Esophagus mucosa (tissue), 1 donor: ENCODE measurements at places on chromosomes 1 and 21.

DNA sequence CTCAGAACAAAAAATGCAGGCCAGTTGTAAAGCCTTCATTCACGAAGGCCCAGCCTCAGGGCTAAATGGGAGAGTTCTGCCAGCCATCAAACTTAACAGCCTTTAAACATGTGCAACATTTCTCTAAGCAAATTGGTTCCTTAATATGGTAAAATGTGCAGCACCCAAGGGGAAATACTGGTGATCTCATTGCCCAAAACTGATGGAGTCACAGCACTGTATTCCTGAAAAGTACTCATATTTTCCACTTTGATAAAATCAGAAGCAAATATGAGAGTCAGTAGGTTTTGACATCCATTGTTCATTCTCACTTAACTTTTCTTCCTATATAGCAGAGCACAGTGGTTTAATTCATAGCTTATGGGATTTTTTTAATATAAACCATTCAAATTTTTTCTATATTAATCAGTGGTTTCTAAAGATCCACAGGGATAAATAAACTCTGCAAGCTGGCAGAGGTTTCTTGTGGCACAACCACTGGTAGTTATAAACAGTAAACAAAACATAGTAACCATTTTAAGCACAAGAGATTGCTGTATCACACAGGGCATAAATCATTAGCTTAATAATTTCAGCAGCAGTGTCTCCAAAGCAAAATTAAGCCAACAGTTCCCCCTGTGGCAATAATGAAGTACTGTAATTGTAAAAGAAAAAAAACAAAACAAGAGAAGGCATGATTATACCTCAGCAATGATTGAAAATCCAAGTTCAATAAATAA is 106.9 kb upstream of the LYPLAL1 start:
- no peak for ATAC-seq

GRCh38 chr1:3732434-3733093 is 19.7 kb upstream of the CCDC27 start:
- no peak for ATAC-seq

GRCh38 chr1:173190101-173190936 is 16.8 kb downstream of the TNFSF4 start:
- ATAC-seq, result peak; percentile 94

DNA sequence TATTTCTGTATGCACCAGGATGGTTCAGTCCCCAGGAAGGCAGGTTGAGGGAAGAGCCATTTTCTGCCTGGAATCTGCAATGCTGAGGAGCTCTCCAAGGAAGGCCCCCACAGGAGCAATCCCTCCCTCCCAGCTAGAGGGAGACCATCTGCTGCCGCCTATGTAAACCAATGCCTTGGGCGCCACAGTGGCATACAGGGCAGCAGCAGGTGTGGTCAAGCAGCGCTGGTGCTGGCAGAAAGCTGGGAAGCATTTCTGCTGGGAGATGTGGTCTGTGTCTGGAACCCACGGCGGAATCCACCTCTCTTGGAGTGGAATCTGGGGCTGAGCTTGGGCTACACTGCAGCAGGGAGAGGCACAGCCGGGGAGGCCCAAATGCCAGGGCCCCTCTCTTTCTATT is 283.3 kb downstream of the RRAGC start:
- no peak for ATAC-seq

DNA sequence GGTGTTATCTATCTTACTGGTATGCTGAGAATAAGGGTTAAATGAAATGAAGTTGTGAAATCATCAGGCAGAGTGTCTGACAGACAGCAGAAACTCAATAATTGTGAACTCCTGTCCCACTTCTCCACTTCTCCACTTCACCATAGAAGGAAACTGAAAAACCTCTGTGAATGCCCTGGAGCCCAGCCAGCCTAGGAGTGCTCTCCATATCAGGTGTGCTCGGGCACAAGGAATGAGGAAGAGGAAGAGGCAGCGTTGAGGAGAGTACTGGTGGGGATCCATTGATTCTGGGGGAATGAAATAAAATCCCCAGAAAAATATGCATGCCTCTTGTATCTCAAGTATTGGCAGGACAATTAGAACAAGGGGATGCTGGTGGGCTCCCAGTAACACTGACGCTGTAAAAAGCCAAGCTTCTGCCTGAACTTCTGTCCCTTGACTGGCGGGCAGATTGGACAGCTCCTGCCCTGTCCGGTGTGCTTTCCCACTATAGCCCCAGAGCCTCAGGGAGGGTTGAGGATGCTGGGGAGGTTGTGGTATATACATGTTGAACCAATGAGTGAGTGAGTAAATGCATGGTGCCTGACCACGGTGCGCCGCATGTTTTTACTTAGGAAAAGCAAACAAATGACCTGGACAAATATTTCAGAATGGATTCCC is 47.7 kb downstream of the NMNAT2 start:
- ATAC-seq, result no peak

- ATAC-seq, result no peak
Observed at GRCh38 chr1:7561936-7562728, 209.0 kb upstream of the VAMP3 start.

GRCh38 chr21:25934771-25935224 is 200.0 kb downstream of the GABPA start:
- ATAC-seq, result peak; percentile 93

- no peak for ATAC-seq
Observed at GRCh38 chr1:247574664-247575063, 13.5 kb upstream of the OR2G2 start.

- peak; percentile 50 for ATAC-seq
Observed at GRCh38 chr1:204077979-204078696, 5.2 kb downstream of the SOX13 start.

- ATAC-seq, result no peak
Observed at GRCh38 chr1:19110257-19110927, 99.7 kb downstream of the UBR4 start.

GRCh38 chr1:110176299-110176956 is 26.1 kb downstream of the SLC6A17 start:
- ATAC-seq, result peak; percentile 21

DNA sequence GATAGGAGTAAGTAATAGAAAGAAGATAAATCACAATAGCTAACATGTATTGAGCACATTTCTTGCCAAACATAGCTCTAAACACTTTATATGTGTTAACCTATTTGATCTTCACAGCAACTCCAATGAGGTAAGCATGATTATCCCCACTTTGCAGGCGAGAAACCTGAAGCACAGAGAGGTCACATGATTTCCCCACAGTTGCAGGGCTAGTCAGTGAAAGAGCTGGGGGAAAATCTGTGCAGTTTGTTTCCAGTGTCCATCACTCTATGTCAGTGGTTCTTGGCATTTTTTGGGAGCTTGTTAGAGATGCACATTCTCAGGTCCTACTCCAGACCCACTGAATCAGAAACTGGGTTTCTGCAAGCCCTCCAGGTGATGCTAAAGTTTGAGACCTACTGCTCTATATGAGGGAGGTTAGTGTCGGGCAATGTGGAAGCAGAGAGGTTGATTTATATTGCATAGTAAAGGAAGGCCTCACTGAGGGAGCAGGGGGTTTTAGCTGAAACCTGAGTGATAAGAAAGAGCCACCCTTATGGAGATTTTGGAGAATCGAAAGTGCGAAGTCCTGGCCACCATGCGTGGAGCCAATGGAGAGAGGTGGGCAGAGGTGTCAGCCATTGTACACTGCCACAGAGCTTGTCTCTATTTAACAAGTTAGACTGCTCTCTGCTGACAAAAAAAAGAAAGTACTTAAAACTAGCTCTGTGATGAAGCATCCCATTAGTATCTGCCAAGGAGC is 20.9 kb downstream of the MCOLN3 start:
- peak; percentile 49 for ATAC-seq

DNA sequence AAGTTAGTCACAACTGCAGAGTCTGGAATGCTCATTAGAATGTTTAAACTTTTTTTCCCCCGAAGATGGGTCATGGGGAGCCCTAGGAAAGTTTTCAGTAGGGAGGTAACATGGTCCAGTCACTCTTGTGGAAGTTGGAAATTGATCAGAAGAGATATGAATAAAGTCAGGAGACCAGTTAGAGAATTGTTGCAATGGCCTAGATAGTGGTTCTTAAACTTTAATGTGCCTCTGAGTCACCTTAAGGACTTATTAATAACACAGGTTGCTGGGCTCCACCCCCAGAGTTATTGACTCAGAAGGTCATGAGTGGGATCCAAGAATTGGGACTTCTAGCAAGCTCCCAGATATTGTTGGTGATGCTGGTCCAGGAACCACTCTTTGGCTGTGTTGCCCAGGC is 3.2 kb upstream of the TFAP2E start:
- no peak for ATAC-seq

- no peak for ATAC-seq
Observed at GRCh38 chr1:243924188-243924587, 74.1 kb upstream of the AKT3 start.

DNA sequence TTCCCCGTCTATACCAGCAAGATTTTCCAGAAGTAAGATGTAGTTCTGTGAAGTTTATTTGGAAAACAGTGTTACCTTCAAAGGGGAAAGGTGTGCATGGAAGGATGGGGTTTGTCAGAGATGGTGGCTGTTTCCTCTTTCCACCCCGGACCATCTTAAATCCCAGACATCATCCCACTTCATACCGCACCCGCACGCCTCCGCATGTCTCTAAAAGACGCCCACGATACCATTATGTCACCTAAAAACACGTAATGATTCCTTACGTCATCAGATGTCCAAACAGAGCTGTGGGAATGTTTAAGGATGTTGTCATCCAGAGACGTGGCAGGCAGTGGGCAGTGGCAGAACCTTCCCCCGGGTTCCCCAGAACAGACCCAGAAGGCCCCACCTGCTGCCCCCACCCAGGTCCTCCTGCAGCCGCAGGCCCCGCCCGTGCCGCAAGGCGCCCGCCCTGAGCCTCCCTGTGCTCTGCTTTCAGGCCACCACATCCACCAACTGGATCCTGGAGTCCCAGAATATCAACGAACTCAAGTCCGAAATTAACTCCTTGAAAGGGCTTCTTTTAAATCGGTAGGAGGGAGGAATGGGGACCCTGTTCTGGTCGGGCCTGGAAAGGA is 152.2 kb downstream of the PEX14 start:
- no peak for ATAC-seq

DNA sequence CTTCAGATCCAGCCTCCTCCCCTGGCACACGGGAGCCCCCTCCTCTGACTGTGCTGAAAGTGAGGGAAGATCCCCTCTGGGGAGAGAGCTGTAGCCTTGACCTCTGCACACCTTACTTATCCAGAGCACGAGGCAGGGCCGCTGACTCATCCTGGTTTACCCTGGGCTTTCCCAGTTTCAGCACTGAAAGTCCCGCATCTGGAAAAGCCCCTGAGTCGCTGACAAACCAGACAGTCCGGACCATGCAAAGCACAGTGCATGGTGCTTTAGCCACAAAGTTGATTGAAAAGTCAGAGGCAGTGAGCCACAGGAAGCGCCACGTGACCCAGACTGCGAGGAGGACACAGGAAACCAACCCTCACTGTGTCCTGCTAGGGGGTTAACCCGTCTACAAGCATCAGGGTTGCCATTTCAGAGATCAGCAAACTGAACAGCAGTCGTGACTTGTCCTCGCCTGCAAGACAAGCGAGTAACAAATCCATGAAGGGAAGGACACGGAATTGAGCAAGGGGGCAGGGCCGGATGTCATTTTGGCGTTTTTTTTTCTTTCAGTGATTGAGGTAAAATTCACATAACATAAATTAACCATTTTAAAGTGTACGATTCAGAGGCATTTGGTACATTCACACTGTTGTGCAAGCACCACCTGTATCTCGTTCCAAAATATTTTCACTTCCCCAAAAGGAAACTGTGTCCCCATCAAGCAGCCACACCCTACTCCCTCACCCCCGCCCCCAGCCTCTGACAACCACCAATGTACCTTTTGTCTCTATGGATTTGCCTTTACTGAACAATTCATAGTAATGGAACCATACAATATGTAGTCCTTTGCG is 19.9 kb upstream of the IFNGR2 start:
- peak; percentile 77 for ATAC-seq

DNA sequence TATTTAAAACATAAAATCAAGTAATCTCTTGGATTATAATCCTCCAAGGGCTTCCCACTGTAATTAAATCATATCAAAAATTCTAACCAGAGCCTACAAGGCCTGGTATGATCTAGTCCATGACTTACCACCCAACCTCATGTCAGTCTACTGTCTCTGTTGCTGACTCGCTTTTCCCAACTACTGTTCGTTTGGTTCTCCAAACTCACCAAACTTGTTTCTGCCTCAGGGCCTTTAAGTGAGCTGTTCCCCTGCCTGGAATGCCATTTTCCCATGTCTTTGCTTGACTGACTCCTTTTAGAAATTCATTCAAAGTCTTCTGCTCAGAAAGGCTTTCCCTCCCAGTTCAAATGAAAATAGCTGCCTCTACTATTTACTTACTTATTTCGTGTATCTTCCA is 95.9 kb downstream of the ZC3H11B start:
- no peak for ATAC-seq

DNA sequence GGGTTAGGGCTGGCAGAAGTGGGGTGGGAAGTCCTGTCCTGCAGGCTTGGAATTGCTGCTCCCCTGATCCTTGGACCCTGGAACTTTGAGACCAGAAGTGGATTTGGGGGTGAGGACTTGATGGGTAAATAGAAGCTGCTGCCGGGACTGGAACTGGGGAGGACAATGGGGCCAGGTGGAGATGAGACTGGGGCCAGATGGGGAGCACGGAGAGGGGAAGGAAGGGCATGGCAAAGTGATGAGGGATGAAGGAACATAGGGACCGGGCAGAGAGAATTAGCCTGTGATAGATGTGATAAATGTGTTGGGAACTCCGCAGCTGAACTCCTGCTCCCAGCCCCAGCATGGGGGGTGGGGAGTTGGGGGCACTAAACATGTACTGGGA is 637 bp downstream of the NHLH1 start:
- no peak for ATAC-seq

- ATAC-seq, result no peak
Observed at GRCh38 chr1:191695865-191696264, 462.4 kb upstream of the RGS18 start.

DNA sequence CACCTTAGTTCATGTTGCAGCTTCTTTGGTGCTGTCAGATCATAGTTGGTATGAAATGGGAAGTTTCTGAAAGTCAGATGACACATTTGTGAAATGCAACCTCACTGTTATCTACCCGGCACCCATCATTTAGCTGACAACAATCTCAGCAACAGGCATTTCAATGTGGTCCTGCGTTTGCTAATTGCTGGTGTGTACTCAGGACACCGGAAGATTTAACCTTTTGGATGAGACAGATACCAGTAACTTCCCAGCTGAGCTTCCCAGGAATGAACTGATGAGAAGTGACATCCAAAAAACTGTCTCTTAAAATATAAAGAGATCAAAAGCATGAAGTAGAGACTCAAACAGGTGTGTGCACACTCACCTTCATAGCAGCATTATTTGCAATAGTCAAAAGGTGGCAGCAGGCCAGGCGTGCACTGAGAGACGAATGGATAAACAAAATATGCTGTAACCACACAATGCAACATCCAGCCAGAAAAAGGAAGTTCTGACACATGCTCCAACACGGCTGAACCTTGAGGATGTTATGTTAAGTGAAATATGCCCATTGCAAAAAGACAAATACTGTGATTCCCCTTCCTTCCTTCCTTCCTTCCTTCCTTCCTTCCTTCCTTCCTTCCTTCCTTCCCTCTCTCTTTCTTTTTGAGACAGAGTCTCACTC is 7.9 kb upstream of the CLDN14 start:
- ATAC-seq, result peak; percentile 66

DNA sequence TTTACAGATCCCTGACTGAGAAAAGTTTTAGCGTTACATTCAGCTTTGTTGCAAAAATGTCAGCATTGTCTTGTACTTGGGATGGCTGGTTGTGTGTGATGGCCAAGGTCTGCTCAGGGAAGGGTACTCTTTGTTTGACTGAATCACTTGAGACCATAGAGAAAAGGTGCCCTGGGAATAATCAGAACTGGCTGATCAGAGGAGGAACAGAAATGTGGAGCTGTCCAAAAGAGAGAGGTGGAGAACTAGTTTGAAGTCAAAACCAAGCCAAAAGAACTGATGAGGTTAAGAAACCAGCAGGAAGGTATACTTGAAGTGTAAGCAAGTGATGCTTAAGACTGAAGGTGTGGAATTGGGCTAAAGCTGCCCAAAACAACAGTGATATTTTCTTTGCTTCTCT is 107.6 kb upstream of the LYPLAL1 start:
- no peak for ATAC-seq
